NCI-H1105 treated with DMSO at 0.1 percent for 48 hours (cell line): ENCODE measurements at places on chromosomes 7 and 10.

DNA sequence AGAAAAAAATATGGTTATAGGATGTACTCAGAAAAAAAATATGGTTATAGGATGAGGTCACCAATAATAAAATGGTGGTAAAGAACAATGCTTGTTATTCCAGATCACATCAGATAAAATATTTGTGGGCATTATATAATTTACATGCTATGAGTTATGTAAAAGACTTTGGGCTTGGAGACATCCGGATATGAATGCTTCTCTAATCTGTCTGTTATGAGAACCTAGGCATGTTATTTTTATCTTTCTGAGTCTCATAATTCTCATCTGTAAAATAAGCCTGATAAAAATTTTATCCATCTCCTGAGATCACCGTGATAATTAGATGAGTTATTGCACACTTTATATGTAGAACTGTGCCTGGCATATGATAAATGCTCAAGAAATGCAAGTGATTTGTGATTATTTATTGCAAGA is 37.8 kb downstream of the DKK1 start:
- DNase-seq, result no peak

DNA sequence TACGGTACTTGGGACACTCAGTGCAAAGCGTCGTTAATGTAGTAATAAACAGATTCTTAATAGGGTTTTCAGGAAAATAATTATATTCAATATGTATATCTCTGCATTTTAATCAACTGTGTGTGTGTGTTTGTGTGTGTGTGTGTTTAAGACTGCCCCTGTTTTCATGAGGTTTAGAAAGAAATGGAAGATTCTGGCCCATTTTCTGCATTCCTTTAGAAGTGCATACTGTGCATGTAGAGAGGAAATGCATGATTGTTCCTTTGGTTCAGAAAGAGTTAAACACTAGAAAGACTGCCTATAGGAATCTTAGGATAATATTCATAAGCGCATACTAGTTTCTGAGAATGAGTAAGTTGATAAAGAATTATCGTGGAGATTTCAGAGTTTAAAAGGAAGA is 975 bp downstream of the CNTNAP2 start:
- no peak for DNase-seq

DNA sequence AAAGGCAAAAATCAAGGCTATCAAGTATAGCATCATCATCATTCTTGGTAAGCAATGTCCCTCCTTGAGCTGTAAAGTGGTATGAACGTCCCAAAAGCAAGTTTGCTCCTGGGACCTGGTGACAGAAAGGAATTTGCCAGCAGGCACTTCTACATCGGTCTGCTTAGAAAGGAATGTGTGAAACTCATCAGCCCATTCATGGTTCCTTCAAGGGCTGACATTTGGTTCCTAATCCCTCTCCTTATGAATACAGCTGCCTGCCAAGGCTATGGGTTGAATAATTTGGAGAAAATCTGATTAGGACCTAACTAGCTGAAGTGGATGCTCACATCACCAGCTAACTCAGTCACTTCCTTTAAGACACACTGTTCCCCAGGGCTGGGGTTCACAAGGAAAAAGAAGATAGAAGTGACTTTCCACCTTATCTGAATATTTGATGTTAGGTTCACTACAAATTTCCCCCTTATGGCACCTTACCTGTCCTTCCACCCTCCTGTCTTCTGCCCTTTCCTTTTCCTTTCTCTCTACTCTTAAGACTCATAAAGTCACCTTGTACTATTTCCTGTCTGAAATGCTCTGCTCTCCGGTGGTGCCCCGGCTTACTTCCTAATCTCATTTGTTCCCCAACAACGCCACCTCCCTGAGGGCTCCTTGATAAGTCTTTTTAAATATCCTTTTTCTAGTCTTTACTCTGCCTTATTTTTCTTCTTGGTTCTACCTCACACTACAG is 187.1 kb downstream of the NPSR1 start:
- DNase-seq, result no peak

- no peak for DNase-seq
These were observed 123.5 kb downstream of the SORBS1 start for GRCh38 chr10:95437669-95438068.

DNA sequence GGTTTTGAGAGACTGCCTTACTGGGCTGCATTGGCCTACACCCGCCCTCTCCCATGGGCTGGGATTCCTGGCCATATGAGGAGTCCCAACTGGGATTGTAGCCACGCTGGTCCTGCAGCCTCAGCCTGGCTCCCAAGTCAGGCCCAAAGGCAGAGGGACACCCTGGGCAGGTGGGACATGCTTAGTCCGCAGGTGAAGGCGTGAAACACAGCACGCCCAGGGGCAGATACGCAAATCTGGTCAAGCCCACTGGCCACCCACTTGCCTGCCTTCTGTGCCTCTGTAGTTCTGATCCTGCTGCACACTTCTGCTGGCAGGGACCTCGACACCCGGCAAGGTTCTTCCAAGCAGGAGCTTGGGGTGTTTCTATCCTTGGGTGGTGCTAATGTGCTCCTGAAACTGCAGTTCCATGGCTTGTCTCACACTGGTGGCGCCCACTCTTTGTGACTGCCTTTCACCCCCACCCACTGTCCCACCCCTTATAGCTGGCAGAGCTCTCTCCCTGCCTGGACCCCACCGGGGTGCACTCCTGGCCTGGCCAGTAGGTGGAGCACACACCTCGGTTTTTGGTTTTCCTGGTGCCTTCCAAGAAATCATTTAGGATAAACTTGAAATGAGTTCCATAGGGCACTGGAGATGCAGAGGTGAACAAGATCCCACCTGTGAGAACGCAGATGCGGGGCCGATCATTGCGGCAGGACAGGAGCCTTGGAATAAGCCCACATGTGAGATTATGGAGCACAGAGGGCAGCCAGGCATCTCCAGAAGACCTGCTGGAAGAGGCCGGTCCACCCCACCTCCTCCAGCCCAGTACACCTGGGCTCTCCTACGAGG is 47.9 kb downstream of the MKI67 start:
- DNase-seq, result no peak

DNA sequence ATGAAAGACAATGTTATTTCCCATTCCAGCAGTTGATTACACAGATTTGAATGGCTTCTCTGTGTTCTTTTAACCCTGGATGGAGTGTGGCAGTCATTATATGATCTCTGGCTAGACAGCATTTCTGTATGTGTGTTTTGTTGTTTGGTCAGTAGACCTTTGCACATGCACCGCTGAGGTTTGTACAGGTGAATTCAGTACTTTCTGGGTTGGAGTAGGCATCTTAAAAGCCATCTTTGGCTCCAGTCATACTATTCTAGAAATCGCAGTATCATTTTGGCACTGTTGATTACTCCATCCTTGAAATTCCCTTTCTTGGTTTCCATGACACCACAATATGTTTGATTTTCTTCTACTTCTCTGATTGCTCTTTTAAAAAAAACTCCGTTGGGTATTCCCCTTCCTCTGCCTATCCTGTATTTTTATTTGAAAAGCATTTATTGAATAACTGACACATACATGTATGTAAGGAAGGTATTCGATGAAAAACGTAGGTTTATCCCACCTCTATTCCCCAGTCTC is 29.9 kb downstream of the TAS2R41 start:
- no peak for DNase-seq

GRCh38 chr10:111086574-111086973 is 9.7 kb downstream of the ADRA2A start:
- DNase-seq, result no peak

GRCh38 chr10:3404381-3404780 is 231.8 kb upstream of the PITRM1 start:
- no peak for DNase-seq

GRCh38 chr10:61902445-61903220 is 1.1 kb downstream of the ARID5B start:
- peak; percentile 34 for DNase-seq

- no peak for DNase-seq
These were observed 160.6 kb downstream of the MAGI2 start for GRCh38 chr7:79292834-79293233.

- no peak for DNase-seq
These were observed 15.4 kb downstream of the PPP2R2D start for GRCh38 chr10:131915990-131916766.

- DNase-seq, result no peak
These were observed 91.4 kb downstream of the NPSR1 start for GRCh38 chr7:34749446-34749845.

DNA sequence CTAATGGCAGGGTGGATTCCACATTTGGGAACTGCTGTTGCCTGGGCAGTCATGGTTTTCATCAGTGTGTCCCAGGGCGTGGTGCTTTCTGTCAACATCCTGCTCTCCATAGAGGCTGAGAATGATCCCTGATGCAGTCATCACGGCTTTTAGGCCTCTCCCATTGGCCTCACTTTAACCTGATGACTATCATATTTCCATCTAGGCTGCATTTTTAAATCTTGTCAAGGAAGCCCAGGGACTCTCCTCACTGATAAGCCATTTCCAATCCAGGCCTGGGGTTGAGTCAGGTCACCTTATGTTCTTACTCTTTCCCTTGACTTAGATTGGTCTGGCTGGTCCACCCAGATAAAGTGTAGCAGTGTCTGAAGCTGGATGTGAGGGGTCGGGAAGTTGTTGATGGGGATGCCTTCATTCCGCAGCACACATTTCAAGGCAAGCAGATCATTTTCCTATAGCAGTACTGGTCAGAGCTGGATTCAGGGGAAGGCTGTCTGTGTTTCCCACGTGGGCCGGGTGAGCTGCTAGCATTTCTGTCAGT is 177.0 kb downstream of the AUTS2 start:
- DNase-seq, result no peak

DNA sequence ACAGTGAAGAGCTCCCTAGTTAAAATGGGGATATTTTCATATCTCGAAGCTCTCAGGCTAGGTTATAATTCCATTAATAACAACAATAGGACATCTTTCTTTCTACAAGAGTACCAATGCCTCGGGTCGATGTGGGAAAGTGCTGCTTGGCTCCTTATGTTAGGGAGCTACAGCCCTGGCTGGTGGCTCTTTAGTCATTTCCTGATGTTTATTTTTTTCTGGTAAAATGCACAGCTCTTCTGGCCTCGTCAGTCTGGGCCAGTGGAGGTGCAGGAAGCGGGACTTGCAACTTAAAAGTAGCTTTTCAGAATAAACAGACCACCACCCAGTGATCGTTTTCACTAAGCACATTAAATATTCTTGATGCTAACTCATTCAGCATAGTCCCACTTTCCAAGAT is 58.3 kb downstream of the MKX start:
- DNase-seq, result no peak

GRCh38 chr7:121080257-121080912 is 91.9 kb downstream of the CPED1 start:
- no peak for DNase-seq

- peak; percentile 43 for DNase-seq
These were observed 636 bp downstream of the PDCD4 start for GRCh38 chr10:110872145-110872983.

- no peak for DNase-seq
These were observed 66.2 kb downstream of the WDR37 start for GRCh38 chr10:1122349-1122748.

DNA sequence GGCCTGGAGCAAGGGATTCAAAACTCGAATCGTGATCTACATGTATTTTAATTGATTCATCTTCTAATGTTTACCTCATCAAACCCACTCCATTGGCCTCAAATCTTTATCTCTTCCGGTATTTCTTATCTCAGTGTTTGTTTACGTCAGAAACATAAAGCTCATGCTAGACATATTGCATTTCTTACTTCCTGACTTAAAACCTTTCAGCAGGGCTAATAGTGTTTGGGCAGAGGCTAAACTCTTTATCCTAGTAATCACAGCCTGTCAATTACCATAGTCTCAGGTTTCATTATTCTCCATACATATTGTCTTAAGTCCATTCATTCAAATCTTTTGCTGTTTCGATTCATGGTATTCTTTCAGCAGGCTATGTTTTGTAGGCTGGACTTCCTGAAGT is 81.3 kb upstream of the AGR3 start:
- DNase-seq, result no peak

- no peak for DNase-seq
These were observed 28.9 kb downstream of the ADD3 start for GRCh38 chr10:110036640-110037039.

DNA sequence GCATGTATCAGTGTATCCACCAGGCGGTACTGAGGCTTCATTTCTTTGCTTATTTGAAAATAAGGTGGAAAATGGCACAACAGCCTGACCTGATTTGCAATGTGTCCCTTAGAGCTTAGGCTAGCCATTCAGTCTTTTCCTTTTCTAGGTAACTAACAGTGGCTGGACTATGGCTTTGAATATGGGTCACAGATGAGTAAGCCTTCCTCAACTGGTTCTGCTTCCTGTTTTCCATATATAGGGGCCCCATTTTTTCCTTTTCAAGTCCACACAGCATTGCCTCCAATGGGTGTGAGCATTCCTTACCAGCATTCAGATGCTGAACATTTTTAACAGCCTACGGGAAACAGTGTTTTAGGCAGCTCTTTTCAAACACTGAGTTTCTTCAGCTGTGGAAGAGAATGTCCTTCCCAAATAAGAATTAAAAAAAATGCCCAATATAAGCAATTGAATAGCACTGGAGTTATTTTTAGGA is 3.9 kb upstream of the ITGB1 start:
- DNase-seq, result no peak

GRCh38 chr7:89728481-89728880 is 425.8 kb upstream of the STEAP1 start:
- peak; percentile 60 for DNase-seq

DNA sequence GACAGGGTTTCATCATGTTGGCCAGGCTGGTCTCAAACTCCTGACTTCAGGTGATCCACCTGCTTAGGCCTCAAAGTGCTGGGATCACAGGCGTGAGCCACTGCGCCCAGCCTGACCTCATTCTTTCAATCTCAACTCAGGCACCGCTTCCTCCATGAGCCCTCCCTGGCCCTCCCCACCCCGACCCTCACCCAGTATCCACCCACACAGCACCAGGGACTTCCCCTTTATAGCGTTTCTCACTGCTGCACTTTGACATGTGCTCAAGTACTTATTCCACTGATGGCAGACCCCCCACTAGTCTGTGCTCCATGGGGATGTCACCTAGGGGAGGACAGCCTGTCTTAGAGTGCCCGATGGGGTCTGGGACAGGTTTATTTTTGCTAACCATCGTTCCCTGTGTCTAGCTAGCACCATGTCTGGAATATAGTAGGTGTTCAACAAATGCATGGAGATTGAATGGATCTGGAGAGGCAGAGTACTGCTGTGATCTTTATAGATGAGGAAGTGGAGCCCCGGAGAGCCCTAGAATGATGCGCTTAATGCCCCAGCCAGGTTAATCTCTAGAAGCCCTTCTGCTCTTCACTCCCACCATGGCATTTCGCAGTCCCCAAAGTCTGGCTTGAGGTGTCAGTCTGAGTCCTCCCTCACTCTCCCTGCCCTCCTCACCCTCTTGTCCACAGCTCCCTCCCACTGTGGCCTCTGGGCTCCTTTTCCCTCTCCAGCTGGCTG is 258.8 kb downstream of the RPS24 start:
- no peak for DNase-seq

- DNase-seq, result no peak
These were observed 966 bp downstream of the FBH1 start for GRCh38 chr10:5891009-5891408.
